SK-N-MC (cell line): ENCODE measurements at places on chromosomes 2 and 18.
A peak's percentile ranks its signal among the peaks of the same experiment; 100 is the strongest.

DNA sequence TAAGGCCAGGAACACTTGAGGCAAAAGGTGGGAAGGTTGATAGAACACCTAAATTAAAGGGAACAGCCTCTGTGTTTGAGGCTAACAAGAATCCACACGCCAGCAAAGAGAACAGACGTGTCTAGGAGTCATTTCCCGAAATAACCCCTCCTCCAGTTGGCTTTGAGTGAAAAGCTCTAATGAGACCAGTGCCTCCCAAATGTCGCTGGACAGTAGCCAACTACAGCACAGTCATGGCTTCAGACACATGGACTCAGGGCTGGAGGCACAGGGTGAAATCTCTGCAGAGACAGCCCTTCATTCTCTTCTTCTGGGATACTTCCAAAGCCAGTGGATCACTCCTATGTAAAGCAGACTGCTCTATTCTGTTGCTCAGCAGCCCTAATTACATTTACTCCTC lies 49.6 kb downstream of the SOWAHC start:
- no peak for DNase-seq

- DNase-seq, result no peak
Measured at GRCh38 chr2:71071681-71072398, 3.4 kb downstream of the NAGK start.

- DNase-seq, result peak; percentile 93
Measured at GRCh38 chr2:39139511-39140237, 18.8 kb upstream of the SOS1 start.

DNA sequence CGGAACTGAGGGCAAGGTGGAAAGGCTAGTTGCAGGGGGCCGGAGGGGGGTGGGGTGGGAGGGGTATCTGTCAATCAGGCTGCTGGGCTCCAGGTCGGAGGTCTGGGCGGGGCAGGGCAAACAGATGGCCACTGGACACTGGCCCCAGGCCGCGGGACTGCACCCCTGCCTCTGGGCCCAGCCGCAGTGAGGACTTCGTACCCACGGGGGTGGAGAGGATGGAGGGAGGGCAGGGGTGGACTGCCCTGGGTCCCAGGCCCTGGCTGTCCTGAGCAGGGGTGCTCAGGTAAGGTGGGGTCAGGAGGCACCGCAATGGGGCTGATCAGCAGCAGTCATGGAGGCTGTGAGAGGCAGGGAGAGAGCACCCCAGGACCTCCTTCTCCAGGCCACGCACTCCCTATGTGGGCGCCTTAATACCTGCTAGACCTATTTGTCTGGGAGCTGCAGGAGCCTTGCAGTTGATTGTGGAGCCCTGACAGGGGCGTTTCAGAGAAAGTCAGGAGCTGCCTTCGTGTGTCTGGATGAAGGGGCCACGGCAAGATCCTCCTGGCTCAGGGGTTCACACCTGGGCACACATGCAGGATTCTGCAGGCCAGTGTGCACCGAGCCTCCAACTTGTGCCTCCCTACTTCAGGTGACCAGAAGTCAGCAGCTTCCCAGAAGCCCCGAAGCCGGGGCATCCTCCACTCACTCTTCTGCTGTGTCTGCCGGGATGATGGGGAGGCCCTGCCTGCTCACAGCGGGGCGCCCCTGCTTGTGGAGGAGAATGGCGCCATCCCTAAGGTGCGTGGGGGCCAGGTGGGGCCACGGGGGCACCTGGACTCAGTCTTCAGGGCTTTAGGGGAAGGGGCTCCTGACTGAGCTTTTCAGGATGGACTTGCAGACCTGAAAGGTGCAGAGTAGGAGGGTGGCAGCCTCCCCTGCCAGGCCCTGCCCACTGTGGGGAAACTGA lies 1.5 kb downstream of the CTDSP1 start:
- no peak for DNase-seq

- DNase-seq, result no peak
Measured at GRCh38 chr2:2788076-2788475, 457.0 kb upstream of the MYT1L start.

DNA sequence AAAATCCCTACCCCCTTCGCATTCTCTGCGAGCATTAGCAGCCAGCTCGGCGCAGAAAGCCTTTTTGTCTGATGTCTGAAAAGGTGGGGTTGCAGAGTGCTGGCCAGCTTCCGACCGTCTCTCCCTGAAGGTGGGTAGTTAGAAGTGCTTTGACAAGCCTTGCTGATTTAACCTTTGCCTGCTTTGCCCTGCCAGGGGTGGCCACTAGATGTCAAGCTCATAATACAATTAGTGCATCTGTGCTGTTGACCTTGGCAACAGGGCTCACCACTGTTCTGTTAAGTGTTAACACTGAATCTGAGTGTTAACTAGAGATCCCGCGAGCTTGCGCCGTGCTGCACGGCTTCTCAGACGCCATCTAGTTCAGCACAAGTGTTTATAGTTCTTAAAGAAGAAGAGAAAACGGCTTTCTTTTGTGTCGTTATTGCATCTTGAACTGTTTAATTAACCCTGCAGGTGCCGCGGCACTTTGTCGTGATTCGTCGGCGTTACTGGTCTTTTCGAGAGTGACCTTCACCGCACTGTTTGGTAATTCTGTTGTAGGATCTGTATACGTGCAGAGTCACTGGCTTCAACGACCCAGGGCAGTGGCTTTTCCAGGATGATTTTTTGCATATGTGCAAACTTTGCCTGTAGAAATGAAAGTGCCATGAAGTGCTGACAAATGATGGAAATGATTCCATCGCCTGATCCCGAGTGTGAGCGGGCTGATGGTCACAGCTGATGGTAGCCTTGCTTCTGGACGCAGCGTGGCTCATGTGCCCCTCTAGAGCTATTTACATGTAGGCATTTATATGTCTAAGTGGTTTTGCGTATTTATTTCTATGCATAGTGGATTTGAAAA lies 5.5 kb downstream of the SALL3 start:
- DNase-seq, result no peak

DNA sequence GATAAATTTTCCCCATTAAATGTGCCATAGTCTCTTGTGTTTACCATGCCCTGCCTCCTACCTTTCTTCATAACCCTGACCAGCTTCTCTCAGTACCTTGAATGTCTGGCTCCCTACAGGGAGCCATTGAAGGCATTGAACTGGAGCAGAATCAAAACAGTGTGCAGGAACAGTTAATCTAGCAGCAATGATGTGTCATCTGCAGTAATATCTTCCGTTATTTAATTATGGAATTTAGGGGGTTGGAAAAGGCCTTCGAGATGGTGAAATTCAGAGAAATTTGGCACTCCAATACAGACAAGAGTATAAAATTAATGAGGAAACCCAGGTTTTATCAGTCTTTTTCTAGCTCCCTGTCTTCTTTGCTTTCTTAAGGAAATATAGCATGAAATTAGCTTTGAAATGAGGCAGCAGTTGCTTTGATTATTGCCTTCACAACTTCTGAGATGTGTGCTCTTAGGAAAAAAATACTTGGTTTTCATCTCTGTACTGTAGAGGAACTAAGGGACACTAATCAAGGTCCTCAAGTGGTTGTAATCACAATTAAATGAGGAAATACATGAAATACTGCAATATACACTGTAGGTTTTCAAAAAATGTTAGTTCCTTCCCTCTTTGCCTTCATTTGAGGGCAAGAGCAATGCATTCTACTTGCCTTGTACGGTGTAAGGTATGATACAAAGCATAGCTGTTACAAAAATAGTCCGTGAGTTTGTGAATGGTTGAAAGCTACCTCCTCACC lies 369.1 kb downstream of the SETBP1 start:
- DNase-seq, result no peak

- DNase-seq, result no peak
Measured at GRCh38 chr2:110832740-110833139, 100.4 kb downstream of the ACOXL start.

GRCh38 chr18:8406186-8406867 lies 202.9 kb upstream of the RAB12 start:
- DNase-seq, result no peak

GRCh38 chr18:3995476-3996102 lies 459.5 kb downstream of the DLGAP1 start:
- DNase-seq, result peak; percentile 85

GRCh38 chr2:172993139-172993538 lies 82.5 kb upstream of the MAP3K20 start:
- no peak for DNase-seq

DNA sequence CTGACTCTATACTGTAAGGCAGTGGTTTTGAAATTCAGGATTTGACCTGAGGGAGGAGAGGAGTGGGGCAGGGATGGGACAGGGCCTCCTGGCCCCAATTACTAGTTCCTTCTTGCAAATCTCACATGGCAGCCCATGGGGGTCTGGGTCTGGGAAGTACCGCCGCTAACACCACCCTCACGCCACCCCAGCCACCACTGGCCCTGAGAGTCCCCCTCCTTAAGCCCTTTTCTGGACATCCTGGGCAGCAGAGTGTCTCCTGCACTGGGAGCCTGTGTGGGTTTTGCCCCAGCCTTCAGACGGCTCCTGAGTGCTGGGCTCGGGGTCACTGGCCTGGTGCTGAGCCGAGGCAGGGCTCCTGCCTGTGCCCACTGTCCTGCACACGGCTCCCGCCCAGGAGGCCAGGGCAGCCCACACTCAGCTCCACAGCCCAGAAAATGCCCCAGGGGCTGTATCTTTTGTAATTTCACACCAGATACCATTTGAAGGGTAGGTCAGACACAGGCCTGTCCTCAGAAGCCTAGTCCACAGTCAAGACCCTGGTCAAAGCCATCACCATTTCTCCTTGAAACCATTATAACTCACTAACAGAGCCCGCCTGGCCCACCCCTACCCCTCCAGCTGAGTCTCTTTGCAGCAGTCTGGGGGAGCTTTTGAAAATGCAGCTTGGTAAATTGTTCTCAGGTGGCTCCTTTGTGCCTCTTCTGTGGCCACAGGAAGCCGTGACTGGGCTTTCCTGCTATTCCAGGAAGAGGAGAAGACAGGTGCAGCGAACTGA lies 55.1 kb downstream of the CYP27C1 start:
- no peak for DNase-seq

DNA sequence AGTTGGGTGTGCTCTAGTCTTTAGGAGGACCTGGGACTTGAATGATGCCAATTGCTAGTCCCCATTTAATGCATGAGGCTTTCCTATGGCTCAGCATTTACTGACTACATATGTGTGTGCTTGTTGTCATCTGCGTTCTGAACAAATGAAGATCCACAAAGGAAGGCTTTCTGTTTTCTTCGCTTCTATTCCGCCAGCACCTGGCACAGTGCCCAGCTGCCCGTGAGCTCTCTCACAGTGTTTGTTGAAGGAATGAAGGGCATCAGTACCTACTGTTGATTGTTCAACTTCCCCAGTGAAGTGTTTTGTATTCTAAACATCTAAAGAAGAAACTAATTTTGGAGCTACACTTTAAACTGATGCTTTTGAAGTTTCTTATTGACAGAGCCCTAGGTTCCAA lies 122.4 kb upstream of the LINC00305 start:
- DNase-seq, result no peak

GRCh38 chr2:626491-627339 lies 50.5 kb downstream of the TMEM18 start:
- no peak for DNase-seq

DNA sequence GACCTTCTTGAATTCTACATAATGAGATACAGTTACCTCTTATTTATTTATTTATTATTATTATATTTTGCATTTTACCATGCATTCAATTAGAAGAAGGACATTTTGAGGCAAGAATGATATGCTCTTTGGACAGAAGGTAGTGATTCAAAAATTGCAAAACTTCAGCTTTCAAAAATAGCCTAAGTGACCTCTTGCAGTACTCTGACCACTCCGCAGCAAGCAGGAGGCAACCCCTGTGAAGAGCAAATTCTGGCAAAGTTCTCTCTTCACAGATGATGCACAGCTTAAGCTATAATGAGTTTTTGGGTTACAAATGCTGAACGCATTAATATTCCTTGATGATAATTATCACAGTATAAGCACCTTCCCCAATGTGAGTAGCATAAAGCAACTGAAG lies 170.0 kb downstream of the ZNF521 start:
- no peak for DNase-seq

DNA sequence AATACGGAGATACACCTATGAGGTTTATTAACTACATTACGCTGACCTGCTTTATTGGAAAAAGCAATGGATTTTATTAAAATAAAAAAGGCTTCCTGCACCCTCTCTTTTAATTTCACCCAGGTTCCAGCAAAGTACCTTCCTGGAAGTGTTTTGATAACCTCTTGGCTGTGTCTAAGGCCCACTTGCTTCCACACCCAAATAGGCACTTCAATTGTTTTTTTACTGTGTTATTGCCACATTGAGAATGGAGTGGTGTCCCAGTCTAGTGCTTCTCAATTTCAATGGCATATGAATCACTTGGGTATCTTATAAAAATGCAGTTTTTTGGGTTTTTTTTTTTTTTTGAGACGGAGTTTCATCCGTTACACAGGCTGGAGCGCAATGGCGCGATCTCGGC lies 47.6 kb downstream of the SF3B1 start:
- DNase-seq, result no peak

DNA sequence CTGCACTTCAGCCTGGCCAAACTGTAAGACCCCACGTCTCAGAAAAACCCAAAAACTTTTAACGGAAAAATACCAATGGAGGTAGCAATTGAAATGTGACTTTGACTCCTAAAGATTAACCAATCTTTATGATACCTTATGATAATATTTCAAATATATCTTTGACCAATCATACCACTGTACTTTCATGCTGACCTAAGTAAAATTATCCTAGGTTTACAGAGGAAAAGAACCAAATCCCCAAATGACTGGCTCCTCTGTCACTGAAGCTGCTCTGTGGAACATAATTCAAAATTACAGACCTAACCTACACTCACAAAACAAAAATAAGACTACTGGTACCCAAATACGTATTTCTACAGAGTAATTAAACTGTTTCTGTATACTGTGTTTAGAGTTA lies 7.7 kb upstream of the STPG4 start:
- no peak for DNase-seq

DNA sequence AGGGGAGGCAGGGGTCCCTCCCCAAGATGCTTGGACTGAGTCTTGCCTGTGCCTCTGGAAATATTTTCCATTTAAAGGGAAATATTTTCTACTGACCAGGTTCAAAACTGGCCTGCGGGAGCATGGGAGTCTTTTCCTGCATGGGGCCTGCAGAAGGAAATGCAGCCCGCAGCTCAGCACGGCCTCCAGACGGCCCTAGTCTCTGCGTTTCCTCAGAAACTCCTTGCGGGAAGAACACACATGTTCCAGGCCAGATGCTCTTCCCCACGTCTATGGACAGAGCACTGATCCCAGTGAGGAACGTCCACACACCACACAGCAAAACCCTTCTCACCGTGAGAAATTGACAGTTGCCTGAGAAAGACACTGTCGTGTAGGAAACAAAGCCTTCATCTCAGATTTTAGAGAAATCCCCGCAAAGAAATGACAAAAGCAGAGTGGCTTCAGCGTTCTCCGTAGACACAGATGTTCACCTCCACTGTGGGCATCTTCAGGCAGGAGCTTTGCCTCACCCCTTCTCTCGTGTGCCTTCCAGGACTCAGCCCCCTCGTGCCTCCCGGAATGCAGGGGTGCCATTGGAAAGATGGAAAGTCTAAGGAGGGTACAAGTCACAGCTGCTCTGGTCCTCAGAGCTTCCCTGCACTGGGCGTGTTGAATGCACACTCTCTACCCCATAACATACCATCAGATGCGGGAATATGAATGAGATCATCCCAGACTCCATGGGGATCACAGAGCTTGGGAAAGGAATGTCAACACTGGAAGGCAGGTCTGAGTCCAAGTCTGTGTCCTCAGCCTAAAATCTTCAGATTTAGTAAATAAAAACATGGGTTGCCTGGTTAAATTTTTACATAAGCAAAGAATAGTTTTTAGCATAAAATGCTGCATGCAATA lies 438.7 kb upstream of the SALL3 start:
- DNase-seq, result no peak
